Activated CD4-positive, alpha-beta T cell treated with anti-CD3 and anti-CD28 coated beads, Interleukin-2, amount 50 U/mL, for 16 hours (primary cell): ENCODE measurements at places on chromosomes 4 and X.

GRCh38 chr4:116952530-116953136 is 132.7 kb downstream of the TRAM1L1 start:
- DNase-seq, result no peak

- no peak for DNase-seq
Measured at GRCh38 chrX:24646745-24647182, 383 bp downstream of the PCYT1B start.

DNA sequence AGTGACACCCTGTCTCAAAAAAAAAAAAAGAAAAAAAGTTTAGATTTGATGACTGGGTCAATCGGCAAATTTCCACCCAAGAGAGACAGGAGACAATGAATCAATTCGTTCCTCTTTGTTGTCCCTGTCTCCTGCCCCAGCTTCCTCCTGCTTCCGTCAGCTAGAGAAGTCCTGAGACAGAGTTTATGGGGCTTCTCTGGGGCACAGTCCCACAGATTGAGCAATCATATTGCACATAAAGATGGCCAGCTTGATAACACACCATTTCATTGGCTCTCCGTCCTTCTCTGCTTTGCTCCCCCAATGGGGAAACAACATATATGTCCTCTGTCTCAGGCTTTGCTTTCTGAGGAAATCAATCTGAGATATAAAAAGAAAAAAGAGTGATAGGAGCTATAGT is 78.4 kb upstream of the FUNDC1 start:
- no peak for DNase-seq

GRCh38 chrX:54483946-54484345 is 12.1 kb downstream of the FGD1 start:
- DNase-seq, result no peak
